ENCODE measurements at places on chromosomes 7 and 10.

DNA sequence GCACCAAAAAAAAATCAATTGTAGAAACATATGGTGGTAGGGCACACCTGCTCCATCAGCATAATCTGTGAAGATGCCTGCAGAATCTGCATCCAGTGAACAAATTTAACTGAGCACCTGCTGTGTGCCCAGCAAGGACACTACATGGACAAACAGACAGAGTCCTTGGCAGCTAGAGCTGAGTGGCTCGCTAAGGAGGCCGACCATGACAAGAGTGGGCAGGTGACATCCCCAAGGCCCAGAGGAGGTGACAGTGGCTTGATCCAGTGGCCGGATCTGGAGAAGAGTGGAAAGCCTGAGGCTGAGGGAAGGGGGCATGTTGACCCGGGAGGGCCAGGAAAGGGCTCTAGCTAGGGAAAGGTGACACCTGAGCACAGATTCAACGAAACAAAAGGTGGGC lies 68.1 kb downstream of the MAD1L1 start:
- DNase-seq = no peak

DNA sequence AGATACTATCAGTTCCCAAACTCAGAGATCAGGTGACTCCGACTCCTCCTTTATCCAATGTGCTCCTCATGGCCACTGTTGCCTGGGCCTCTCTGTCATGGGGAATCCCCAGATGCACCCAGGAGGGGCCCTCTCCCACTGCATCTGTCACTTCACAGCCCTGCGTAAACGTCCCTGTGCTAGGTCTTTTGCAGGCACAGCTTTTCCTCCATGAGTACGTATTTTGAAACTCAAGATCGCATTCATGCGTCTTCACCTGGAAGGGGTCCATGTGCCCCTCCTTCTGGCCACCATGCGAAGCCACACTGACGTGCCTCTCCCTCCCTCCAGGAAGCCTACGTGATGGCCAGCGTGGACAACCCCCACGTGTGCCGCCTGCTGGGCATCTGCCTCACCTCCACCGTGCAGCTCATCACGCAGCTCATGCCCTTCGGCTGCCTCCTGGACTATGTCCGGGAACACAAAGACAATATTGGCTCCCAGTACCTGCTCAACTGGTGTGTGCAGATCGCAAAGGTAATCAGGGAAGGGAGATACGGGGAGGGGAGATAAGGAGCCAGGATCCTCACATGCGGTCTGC lies 162.2 kb downstream of the EGFR start:
- DNase-seq = no peak

DNA sequence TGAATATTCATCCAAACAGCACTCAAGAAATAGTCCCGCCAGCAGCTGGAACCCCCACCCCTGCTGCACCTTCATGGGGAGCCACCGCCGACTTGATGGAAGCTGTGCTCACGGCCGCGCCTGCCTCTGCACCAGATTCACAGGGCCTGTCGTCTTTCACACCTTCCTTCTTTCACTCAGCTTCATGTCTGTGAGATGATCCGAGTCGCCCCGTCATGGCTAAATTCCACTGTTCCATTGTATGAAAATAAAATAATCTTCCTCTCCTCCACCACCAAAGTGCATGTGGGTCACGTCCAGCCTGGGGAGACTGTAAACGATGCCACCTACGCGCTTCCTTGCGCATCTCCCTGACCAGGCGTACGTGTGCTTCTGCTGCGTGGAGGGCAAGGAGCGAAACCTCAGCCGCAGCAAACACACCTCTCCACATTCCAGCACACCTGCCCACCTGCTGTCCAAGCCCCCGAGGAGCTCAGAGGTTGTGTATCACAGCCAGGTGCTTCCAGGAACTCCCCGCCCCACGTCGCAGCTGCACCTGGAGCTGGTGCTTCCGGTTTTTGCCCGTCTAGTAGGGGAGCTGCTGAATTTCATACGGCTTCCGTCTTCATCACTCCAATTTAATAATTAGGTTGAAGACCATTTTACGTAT lies 137.0 kb downstream of the PTPRN2 start:
- DNase-seq = no peak

DNA sequence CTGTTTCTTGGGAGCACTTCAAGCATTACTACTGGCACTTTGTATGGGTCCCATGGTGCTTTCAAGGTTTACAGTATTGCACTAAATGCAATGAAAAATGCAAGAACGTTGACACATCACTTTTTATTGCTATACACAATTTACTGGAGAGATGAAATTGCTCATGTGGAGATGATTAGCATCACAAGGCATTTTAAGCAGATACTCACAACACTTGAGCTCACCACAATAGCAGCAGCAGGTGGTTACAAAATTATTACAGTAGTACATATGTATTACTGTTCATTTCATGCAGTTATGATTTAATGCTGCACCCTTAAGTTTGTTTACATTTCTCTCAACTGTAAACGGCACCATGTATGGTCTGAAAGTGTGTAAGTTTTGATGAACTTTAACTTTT lies 537.7 kb downstream of the GRM8 start:
- no peak for DNase-seq

GRCh38 chr7:100029596-100029995 lies 14.2 kb downstream of the ZKSCAN1 start:
- DNase-seq = no peak

Measured in fibroblast of skin of scalp (primary cell).